ENCODE measurements at places on chromosomes 3 and 15.

DNA sequence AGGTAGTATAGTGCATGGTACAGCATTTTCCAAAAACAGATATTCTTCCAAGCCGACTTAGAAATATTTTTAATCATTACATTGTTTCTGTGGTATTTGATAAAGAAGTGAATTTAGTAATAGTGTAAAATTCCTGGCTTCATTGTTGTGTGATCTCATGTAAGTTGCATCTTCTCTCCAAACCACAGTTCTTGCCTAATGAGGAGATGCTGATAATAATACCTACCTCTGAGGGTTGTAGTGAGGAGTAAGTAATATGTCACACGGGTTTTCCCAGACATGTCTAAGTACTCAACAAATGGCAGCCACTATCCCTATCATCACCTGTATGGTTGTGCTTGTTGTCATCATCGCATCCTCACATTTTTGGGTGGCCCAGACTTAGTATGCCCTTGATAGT is 167.3 kb downstream of the SLCO3A1 start:
- no peak for DNase-seq

GRCh38 chr15:98651036-98651481 is 2.7 kb downstream of the IGF1R start:
- no peak for DNase-seq

DNA sequence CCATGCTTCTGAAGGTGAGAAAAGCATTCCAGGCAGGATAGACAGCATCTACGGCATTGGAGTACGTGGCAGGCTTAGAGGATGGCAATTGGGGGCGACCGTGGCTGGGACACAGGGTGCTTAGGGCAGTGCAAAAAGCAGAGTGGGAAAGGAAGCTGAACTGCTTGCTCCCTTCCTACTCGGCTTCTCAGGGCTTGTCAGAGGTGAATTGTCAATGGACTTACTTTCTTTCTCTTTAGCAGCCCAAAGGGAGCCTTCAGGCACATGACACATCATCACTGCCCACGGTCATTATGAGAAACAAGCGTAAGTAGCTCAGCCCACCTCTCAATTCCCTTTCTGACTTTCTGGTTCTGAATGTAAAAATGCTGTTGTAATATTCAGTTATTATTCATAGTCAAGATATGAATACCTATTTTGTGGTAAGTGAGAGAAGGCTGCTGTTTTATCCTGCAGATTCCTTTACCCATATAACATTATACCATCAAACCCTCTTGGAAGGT is 84.3 kb downstream of the KLHL25 start:
- DNase-seq: no peak

GRCh38 chr3:165404357-165405027 is 208.3 kb upstream of the SLITRK3 start:
- no peak for DNase-seq

GRCh38 chr3:22091329-22091728 is 340.3 kb upstream of the ZNF385D start:
- no peak for DNase-seq

DNA sequence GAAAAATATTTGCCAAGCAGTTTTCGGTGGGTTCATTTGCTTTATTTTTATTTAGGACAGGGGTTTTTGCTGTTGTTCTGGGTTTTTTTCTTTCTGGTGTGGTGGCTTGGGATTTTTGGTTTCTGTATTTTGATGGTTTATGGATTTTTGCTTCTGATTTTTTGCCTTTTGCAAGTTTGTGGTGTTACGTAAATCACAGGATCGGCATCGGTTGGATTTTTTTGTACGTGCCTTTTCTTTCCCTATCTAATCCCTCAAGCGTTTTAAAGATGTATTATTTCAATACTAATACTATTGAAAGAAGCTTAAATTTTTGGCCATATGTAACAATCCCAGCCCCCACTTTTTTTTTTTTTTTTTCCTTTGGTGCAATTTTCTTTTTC is 782 bp upstream of the BCL6 start:
- no peak for DNase-seq

- DNase-seq: peak; percentile 54
Observed at GRCh38 chr3:15081960-15082664, 16.8 kb downstream of the RBSN start.

DNA sequence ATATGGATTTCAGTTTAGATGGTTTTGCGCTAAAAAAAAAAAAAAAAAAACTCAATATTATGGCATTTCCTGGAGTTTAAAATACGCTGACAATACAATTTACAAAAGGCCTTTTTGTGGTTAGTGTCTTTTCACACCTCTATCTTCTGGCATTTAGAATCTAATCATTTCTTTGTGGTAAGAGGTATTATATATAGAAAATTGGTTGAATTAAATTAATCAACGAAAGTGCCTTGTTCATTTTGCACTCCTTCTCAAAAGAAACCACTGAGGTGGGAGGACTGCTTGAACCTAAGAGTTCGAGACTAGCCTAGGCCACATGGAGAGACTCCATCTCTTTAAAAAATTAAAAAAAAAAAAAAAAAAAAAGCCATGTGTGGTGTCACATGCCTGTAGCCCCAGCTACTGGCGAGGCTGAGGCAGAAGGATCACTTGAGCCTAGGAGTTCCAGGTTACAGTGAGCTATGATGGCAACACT is 90.0 kb upstream of the ICE2 start:
- DNase-seq: no peak

DNA sequence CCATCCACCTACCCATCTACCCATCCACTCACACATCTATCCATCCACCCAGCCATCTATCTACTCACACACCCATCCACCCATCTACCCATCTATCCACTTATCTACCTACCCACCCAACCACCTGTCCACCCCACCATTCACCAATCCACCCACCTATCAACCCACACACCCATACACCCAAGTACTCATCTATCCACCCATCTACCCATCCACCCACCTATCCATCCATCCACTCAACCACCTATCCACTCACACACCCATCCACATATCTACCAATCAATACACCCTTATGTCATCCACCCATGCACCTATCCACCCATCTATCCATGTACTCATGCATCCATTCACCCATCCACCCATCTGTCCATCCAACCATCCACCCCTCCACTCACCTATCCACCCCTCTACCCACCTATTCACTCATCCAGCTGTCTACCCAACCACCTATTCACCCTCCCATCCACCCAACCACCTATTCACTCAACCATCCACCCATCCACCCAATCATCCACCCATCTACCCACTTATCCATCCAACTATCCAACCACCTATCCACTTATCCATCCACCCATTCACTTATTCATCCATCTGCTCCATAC is 109.8 kb downstream of the CHSY1 start:
- no peak for DNase-seq

DNA sequence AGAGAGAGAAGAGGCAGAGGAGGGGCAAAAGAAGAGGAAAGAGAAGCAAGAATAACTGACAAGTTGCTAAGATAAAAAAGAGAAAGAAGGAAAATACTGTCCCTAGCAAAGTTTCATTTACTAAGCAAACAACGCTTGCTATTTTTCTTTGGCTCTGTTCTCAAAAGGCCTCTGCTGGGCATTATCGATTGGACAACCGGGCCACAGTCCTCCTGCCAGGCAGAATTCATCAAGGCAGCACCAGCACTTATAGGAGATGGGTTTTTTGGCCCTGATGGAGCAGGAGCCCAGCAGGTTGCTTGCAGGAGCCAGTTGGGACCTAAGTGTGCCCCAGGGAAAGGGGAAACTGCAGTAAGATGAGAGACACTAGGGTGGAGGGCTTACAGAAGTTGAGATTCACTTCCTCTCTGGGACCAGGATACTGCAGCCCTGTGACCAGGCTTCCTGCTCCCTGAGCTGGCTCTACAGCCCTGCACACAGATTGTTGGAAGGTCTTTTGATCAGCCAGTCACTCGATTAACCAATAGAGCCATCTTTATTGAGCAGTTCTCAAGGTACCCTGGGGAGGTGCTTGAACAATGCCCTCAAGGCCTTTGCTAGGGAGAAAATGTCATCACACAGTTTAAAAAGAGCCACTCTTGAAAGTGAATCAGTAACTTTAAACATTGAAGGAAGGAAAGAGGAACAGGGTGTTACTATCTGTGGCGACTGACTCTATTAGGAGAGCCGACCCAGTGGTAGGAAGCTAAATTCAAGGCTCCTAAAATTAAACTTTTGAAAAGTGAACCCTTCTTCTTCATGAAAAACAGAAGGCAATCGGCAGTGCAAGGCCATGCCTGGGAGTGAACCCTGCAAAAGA is 28.8 kb upstream of the GLCE start:
- DNase-seq: no peak

DNA sequence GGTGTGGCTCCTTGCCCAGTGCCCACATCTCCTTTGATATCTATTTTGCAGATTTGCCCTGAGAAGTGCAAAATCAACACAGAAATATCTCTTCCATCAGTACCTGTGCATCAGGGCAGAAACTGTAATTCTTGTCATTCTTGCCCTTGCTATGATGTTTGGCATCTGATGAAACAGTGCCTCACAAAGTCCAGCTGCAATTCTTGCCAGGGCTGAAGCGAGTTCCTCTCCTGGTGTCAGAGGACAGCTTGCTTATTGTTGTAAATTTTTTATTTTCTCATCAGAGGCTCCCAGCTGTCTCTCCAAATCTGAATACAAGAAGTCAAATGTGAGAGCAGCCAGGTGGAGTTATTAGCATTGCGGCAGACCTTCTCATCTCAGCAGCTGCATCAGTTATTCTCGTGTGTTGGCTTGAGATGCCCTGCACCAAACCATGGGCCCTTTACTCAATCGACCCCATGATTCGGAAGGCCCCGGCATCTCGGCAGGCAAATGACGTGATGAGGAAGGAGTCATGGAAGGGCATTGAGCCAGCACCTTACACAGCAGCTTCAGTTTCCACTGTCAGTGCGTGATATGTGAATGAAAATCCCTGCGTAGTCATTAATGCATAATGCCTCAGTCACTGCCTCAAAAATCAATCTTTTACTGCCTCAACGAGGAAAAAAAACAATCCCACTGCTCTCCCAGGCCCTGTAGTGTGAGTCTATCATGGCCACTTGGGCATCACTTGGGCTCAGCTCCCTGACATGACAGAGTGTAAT is 93.4 kb downstream of the CCNL1 start:
- no peak for DNase-seq

GRCh38 chr3:186782542-186783057 is 777 bp upstream of the EIF4A2 start:
- no peak for DNase-seq

DNA sequence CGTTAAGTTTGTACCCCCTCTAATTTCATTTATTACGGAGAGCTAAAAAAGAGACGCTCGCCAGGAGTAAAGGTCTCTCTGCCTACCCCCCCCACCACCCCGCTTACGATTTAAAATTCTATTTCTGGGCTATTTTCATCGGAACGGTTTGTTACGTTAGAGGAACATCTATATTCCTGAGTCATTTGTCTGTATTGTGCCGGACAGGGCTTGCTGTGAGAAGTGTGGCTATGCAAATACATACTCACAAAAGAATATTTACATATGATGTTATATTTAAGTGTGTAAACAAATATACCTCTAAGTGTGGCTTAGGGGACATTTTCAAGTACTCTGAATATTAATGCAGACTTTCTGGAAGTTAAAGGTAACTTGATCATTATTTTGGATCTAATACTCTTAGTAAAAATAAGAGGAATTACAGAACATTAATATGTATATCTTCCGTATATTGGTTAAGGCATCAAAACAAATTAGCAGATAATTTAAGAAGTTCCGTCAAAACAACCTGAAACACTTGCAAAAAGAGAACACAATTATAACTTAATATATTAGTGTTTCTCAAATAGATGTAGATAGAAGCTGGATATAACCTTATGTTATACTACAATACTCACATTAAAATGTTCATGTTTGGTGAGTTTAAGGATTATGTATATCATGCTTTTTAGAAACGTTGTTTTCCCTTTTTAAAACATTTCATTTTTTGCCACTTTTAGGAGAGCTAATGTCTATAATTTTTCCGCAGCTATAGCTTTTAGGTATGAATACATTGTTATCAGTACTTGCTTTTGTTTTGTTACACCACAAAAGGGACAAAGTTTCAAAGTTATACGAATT is 1.6 kb upstream of the SHOX2 start:
- DNase-seq: no peak

GRCh38 chr3:113534365-113534764 is 2.0 kb downstream of the SIDT1 start:
- no peak for DNase-seq

All from NCI-H510A (cell line).